ENCODE measurements at places on chromosomes 4 and X.
A peak's percentile ranks its signal among the peaks of the same experiment; 100 is the strongest.

- no peak for DNase-seq
Measured at GRCh38 chr4:154184238-154184637, 307.4 kb downstream of the DCHS2 start.

DNA sequence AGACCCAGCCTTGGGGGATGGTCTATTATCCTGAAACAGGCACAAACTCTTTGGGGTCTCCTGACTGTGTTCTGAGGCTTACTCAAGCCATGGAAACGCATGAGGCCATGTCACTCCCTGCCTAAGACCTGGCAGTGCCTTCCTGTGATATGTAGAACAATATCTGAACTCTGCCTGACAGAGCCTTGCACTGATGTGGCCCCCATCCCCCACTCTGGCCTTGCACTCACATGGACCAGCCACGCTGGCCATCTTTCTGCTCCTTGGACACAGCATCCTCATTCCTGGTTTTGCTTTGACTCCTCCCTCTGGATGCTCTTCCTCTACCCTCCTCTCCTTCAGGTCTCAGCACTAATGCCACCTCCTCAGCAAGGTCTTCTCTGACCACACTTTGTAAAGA is 100.2 kb downstream of the SCD5 start:
- no peak for DNase-seq

DNA sequence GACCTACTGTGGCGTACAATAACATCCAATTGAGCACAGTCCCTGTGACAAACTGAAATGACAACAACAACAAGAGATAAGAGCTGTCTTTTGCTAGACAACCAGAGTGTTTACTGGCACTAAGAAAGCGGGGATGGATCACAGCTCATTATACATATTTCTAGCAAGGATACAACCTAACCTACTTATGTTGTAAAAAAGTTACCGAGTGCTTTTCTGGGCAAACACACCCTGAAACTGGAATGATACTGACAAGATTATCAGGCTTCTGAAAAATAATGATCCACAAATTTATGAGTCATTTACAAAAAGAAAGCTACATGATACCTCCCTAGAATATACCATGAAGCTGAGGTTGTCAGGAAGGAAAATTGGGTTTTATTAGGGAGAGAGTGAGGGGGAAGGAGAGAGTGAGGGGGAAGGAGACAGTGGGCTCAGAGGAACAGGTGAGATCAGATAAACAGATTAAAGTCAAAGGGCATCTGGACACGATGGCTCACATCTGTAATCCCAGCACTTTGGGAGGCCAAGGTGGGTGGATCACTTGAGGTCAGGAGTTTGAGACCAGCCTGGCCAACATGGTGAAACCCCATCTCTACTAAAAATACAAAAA is 20.3 kb downstream of the TBC1D9 start:
- no peak for DNase-seq

GRCh38 chrX:102835504-102836146 is 101.4 kb upstream of the RAB40AL start:
- no peak for DNase-seq

DNA sequence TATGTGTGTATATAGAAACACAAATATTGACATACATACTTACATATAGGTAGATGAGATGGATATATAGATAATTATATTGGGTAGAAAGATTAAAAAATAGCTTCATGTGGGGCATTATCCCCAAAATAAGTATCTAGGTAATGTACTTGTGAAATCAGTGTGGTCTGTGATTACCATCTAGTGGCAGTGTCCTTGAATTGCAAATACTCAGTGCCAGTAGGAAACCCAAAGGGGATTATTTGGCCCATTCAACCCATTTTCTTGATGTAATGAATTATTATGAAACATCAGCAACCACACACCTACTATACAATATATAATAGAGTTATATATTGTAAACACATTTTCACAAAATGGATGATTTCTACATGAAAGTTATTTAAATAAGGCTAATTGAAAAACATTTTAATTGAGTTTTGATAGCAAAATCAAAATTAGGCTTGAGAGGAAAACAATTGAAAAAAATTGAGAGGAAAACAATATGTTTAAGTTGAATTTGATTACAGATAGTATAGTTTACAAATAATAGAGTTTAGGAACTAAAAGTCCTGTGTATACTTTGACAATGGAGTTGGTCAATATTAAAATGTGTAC is 389.4 kb downstream of the GALNTL6 start:
- DNase-seq = peak; percentile 33

GRCh38 chr4:78748381-78748780 is 27.8 kb upstream of the BMP2K start:
- DNase-seq = peak; percentile 38

GRCh38 chr4:159149666-159150065 is 46.8 kb downstream of the RAPGEF2 start:
- DNase-seq = no peak

DNA sequence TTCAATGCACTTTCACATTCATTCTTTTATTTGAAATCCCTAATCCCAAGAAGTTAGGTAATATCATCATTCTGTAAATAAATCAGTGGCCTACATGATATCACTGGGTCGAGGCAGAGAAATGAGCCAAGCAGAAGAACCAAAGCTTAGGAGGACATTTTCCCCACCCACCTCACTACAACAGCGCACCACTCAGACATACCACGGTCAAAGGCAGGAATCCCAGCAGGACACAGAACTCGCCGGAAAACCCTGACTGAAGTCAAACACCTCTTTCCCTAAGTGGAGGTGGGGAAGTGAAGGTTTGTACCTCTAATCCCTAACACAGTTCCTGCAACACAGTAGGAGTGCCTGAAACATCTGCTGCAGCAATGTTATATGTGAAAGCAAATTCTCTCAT is 21.5 kb downstream of the RELL1 start:
- no peak for DNase-seq

GRCh38 chr4:13703096-13703495 is 75.6 kb upstream of the BOD1L1 start:
- no peak for DNase-seq

DNA sequence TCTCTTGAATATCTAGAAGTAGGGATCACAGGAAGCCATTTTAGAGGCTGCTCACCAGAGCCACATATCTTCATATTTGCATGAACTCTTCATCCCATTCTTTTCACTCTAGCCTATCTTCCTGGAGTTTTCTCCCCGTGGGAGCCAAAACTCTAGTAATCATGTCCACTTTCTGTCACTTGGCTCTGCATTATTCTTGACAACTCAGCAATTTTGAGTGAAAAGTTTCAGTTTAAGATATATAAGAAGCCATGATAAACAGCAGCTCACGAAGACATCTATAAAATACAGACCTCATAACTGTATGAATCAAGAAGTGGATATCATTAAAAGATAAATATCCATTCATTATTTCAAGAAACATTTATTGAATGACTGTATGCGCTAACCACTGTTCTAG is 79.1 kb upstream of the NR0B1 start:
- no peak for DNase-seq

- DNase-seq = no peak
Measured at GRCh38 chr4:140153419-140153717, 616 bp downstream of the MAML3 start.

DNA sequence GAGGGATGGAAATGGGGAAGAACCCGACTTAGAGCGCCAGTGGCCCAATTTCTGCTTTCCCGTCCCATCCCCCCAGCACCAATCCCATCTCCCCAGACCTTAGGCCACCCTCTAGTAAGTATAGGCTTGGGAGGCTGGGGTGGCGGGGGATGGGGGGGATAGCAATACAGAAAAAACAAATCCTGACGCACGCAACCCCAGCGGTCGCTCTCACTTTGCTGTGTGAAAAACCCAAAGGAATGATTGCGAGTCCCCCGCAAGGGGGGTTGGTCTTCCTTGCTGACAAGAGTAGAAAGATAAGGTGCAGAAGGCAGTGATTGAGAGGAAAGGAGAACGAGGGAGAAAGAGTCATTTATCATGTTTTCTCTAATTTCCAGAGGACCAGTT is 863 bp downstream of the CPE start:
- DNase-seq = no peak

DNA sequence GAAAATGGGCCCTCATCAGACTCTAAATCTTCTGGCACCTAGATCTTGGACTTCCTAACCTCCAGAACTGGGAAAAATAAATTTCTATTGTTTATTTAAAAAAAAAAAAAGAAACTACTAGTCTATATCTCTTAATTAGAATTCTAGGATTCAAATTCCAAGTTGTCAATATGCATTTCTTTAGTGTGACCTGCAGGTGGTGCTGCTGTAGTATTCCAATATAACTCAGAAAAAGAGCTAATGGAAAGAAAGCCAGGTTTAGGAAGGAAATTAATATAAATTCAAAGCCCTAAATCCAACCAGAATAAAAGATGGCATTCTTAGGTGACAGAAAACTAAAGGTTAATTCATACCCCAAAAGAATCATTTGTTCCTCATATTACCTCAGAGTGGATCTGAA is 80.0 kb upstream of the NALF2 start:
- no peak for DNase-seq

- DNase-seq = no peak
Measured at GRCh38 chr4:115108850-115109249, 4.6 kb downstream of the NDST4 start.

- DNase-seq = no peak
Measured at GRCh38 chr4:186940476-186940875, 216.8 kb upstream of the FAT1 start.

GRCh38 chr4:81638698-81639097 is 167.0 kb upstream of the RASGEF1B start:
- no peak for DNase-seq

DNA sequence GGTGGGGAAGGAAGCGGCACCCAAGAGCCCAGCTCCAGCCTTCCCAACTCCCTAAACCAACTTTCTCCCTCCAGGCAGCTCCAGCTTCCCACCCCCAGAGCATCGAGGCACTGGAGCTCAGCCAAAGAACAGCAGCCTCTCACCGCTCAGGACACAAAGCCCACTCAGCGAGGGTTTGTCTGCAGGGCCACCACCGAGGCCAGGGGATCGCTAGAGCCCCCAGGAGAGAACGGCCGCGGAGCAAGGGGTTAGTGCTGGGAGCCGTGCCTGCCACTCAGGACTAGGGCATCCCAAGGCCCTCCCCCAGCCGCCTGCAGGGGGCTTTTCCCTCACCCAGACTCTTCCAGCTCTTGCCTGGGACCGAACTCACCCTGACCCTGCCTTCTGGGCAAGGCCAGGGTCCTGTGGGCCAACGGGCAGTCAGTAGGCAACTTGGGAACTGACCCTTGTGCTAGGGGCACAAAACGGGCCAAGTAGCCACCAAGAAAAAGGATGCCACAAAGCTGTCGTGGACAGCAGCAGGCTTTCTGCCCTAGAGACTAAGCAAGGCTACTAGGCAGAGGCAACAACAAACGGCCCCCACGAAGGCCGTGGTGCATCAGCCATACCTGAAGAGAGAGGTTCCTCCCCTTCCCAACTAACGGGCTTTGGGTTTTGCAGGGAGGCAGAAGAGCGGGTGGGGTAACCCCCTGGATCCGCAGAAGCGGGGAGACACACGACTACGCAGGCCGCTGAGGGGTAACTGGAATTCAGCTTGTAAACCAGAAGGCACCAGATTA is 2.3 kb downstream of the HCFC1 start:
- DNase-seq = no peak

- DNase-seq = no peak
Measured at GRCh38 chr4:15294832-15295231, 133.0 kb upstream of the C1QTNF7 start.

DNA sequence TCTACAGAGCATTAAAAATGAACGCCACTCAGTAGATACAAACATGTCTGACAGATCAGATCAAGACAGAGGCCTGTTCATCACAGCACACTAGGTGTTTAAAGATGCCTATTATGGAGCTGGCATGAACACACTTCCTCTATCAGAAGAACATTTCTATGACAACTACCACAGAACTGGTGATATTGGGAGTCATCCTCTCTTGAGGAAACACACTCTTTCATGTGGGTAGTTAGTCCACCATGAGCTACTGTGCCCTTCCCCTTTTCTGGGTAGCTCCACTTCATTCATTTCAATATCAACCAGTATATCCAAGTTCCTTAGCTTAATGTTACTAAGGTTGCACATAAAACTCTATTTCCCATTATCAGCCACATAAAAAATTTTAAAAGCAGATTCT is 46.7 kb downstream of the MAOB start:
- DNase-seq = no peak

GRCh38 chr4:73021634-73022033 is 47.9 kb downstream of the COX18 start:
- peak; percentile 22 for DNase-seq

DNA sequence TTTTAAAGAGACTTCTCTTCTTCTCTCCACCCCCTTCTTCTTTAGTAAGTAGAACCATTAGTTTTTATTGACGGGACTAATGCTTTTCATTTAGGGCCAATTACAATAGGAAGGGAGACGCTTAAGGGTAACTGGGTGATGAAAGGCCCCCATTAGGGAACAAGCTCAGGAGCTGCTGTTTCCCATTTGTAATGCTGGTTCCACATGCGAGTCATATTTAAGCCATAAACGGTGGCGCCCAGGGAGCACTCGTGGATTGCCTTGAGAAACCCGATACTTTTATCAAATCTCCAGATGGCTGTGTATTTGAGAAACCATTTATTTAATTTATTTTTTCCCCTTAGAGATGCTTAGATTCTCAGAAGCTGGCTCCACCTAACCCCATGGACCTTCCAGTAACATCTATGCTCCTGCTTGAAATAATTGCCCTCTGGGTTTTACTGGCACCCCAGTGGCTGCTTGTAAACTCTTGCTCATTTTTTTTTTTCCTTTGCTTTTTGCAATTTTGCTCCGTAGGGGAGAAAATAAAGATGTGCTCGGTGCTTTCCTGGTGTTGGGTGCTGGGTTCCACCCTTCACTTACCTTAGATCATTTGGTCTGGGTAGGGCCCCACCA is 124.2 kb upstream of the MSX1 start:
- no peak for DNase-seq

DNA sequence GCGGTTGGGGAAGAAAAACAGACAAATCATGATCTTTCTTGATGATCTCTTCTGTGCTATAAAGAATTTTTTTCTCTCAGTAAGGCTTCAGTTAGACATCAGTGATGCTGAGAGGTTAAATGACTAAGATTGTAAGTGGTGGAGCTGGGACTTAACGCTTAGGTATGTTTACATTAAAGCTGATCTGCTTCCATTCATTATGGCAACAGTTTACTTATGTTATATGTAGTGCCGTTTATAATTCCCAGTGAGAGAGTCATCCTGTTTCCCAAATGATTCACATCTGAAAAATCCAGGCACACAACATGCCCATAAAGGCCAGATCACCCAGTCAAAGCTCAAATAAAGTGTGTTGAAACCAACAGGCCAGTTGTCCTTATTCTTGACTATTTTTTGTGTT is 50.1 kb downstream of the CENPVL3 start:
- peak; percentile 59 for DNase-seq

DNA sequence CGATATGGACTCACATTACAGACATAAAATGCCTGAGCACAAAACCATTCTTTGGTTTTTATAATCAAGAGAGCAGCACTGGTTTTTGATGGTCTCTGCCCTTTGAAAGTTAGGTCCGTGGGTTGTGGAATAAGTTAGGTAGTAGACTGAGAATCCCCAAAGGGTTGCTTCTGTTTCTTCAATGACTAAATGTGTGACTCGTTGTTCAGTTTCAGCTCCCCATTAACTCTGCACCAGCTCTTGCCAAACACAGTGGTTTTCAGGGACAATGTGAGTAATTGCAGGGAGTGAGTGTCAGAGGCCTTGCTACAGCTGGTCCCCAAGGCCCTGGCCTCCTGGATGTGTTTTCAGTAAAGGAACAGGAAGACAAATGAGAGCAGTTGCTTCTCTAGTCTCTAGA is 24.8 kb downstream of the SMIM20 start:
- peak; percentile 78 for DNase-seq

All from fibroblast of skin of right quadriceps (primary cell).